G401 (cell line): ENCODE measurements at places on chromosomes 7 and 10. TPM values are rescaled to one million over a fixed set of nuclear protein-coding genes. Genes with fewer than 3 reads are reported as not detected.

- DNase-seq, result peak; percentile 5
Observed at GRCh38 chr7:97006055-97006815, 882 bp downstream of the DLX6 start.

NXPH1 gene
- not detected in 2 replicates for total RNA-seq

- no peak for DNase-seq
Observed at GRCh38 chr10:34580643-34581042, 234.5 kb downstream of the PARD3 start.

DNA sequence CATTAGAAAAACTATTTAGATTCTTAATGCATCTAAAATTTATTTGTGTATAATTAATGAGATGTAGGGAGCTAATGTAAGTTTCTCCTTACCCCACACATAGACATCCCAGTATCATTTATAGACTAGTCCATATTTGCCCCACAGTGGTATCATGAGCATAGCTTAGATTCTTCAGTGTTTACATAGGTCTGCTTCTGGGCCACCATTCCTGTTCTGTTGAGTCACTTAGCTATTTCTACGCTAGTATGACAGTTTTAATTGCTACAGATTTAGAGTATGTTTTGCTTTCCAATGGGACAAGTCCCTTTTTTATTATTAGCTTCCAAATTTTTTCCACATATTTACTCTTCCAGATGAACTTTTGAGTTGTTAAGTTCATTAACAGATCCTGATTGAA is 69.4 kb downstream of the MCMBP start:
- no peak for DNase-seq

RADIL gene
- 7.3 and 14.8 TPM in 2 replicates for total RNA-seq

WNT2 gene
- total RNA-seq, result not detected in 2 replicates

CHST15 gene
- total RNA-seq, result not detected in 2 replicates

DNA sequence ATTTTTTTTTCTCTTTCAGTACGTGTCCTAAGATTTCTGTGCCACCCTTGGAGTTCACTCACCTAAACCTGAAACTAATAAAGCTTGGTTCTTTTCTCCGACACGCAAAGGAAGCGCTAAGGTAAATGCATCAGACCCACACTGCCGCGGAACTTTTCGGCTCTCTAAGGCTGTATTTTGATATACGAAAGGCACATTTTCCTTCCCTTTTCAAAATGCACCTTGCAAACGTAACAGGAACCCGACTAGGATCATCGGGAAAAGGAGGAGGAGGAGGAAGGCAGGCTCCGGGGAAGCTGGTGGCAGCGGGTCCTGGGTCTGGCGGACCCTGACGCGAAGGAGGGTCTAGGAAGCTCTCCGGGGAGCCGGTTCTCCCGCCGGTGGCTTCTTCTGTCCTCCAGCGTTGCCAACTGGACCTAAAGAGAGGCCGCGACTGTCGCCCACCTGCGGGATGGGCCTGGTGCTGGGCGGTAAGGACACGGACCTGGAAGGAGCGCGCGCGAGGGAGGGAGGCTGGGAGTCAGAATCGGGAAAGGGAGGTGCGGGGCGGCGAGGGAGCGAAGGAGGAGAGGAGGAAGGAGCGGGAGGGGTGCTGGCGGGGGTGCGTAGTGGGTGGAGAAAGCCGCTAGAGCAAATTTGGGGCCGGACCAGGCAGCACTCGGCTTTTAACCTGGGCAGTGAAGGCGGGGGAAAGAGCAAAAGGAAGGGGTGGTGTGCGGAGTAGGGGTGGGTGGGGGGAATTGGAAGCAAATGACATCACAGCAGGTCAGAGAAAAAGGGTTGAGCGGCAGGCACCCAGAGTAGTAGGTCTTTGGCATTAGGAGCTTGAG is at the start of gene CFTR:
Gene CFTR (plus strand): TSS at position 801 of the 830 bp plus-strand sequence. CDS start 70 bp downstream, outside the sequence.
- no peak for DNase-seq

- no peak for DNase-seq
Observed at GRCh38 chr7:150666412-150666811, 19.1 kb upstream of the GIMAP2 start.

DNA sequence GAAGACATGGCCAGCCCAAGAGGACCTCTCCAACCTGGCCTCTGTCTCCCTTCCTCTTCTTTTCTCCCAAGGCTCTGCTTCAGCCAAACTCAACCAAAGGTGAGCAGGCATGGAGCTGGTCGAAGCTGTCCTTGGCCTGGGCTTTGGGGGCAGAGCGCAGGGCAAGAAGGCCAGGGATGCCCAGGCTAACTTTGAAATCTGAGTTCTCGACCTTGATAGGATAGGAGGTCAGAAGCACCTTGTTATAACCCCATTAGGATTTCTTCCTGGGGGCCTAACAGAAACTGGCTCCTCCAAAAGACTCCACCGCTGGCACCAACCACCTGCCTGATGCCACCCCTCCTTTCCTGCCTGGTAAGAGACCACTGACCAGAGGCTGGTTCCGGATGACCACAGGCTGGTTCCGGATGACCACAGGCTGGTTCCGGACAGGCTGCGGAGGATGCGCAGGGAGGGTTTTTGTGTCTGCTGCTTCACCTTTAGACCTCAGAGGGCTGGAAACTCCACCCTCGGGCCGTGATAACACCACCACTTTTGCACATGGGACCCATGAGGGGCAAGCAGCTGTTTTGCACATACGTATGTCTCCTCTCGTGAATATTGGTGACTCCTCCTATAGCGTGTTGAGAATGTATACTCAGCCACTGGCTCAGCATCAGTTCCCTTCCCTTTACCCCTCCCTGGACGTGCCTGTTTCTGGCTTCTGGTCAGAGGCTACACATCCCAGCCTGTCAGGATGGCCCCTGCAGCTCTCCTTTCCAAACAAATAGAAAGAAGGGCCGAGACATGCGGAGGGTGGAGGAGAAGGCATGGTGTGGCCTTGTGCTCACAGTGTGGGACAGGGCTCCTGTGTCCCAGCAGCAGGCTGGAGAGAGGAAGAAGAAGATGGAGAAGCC is 140.1 kb downstream of the DNAJB6 start:
- DNase-seq, result no peak

DNA sequence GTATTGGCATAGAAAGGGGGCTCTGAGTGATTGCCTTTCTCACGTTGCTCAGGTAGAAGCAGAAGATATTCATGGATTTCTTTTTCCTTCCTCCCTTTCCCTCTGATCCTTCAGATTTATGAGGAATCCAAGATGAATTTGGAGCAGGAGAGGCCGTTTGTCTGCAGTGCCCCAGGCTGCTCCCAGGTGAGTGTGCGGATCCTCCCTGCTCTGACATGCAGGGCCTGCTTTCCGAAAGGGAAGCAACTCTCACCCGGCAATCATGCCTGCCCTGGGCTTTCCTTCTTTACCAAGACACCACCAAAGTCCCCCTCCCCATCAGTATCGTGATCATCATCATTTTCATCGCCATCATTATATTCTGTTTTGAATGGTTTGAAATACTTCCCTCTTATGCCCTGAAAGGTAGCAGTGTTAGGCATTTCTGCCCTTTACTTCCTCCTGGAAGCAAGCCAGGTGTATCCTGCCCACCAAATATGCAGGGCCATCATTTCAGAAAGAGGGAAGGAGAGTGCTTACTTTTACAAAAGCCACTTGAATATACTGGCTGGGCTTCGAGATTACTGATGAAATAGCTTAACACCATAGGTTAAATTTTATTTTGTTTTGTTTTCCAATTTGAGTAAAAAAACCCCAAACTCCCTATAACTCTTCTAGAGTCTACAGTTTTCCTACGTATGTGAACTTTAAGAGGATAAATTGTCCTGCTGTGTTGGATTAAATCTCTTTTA is 75.9 kb downstream of the CREB5 start:
- no peak for DNase-seq

DNA sequence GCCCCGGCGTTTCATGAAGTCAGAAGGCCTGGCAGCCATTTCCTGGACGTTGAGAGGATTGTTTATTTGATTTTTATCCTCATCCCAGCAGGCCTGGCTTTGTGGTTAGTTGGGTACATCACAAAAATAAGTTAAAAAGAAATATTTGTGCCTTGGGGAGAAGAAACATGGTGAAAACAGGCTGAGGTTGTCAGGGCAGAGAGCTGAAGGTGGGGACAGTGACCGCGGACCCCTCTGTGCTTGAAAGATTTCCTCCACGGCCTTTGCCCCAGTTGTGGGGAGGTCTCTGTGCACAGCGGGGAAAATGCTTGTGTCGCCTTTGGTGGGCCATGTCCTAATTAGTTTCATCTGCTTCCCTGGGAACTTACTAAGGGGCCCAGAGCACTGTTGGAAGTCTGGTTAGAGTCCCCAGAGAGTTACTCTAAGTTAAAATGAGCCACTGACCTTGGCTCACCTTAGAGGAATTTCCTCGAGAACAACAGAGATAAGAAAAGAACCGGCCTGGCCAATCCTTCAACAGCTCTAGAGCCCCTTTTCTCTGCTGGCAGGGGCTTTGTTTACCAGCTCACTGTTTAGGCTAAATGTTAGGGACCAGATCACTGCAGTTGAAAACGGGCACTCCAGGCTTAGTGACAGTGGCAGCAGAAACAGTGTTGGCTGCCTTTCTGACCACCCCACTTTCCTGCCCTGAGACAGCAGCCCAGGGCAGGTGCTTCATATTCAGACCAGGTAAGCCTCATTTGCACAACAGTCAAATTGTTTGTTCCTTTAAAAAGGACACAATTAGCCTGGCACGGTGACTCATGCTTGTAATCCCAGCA is 37.9 kb downstream of the CRCP start:
- DNase-seq, result no peak

DNA sequence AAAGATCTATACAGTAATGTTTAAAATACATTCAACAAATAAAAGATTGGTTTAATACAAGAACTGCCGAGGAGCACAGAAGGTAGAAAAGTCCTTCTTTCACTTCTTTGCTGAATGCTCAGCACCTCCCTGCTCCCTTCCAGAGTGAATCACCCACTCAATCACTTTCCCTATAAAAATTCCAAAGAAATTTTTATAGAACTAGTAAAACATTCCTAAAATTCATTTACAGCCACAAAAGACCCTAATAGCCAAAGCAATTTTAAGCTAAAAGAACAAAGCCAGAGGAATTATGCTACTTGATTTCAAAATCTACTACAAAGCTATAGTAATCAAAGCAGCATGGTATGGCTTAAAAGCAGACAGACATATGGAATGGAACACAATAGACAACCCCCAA is 320.9 kb downstream of the PCLO start:
- DNase-seq, result no peak

GRCh38 chr10:52308251-52309031 is 5.6 kb upstream of the DKK1 start:
- peak; percentile 70 for DNase-seq

GRCh38 chr7:101890749-101891523 is 73.5 kb downstream of the CUX1 start:
- DNase-seq, result no peak

GRCh38 chr10:116877391-116877790 is 28.1 kb downstream of the ENO4 start:
- no peak for DNase-seq

DNA sequence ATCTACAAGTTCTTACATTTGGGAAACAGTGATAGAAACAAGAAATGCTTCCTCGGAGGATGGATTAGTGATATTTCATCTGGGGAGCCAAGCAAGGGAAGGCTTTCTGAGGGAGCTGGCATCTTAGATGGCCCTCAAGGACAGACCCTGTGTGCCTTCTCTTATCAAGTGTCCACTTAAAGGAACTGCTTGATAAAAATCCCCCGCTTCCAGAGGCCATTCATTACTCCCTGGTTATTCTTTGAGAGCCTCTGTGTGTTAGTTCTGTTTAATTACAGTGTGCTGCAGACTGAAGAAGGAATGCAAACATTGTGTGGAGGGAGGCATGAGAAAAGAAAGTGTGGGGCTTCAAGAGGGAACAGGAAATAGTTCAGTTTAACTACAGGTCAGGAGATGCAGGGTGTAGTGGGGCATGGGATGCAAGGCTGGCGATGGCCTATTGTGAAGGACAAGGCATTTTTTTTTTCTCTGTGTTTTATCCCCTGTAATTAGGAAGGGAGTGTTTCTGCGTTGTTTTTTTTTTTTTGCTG is 145.4 kb downstream of the SNX10 start:
- DNase-seq, result no peak

DNA sequence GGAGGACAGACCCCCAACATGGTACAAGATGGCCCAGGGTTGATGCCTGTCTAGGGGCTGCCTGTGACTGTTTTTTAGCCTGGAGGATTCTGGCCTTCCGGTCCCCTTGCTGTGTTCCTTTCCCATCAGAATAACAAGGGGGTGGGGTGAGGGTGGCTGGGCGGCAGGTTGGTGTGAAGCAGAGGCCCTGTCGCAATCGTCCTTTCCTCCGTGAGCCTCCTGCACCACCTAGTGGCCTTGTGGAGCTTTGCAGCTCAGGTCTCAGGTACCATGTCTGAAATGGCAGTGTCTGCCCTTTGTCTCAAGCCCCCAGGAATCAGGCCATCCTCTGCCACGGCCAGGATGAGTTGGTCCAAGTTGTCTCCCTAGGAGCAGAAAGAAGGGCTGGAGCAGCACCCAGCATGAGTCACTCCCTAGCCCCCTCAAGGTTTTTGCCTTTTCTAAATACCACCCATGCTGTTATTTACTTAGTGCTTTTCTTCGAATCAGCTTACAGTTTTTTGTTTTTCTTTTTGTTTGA is 24.2 kb downstream of the TACR2 start:
- peak; percentile 92 for DNase-seq

DNA sequence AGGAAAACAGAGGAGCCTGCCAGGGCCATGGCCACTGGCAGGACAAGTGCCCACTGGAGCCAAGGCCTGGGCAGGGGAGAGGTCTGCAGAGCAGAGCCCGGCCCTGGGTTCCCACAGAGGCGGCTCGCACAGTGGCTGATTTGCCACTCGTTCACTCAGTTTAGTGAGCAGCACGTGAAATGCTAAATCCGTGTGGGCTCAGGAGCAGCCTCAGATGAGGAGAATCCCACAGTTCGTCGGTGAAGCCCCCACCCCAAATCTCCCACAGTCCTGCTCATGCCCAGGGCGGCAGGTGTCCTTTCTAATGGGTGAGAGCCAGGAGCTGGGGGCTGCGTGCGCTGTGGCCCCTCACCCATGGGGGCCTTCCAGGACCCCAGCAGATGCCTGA is 107.7 kb upstream of the FAM20C start:
- no peak for DNase-seq

DNA sequence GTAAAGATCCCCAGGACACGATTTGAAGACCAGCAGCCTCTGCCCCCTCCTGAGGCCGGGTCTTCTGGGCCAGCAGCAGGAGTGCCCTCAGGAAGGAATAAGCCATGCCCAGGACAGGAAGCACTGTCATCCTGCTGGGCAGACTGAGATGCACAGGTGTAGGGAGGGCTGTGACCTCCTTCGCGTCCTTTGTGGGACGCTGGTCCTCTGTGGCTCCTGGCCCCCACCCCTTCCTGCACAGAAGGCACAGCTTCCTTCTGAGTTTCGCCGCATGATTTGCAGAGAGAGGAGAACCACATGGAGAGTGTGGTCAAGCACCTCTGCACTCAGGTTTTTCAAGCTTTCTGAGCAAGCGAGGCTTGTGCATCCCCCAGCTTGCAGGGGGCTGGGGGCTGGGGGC is 112.7 kb downstream of the RGS10 start:
- DNase-seq, result no peak
